Fibroblast of skin of right biceps (primary cell): ENCODE measurements at places on chromosomes 16 and 17.
A peak's percentile ranks its signal among the peaks of the same experiment; 100 is the strongest.

- peak; percentile 75 for DNase-seq
Observed at GRCh38 chr17:70184770-70185169, 15.4 kb downstream of the KCNJ2 start.

GRCh38 chr16:69443927-69444631 is 19.7 kb downstream of the CYB5B start:
- DNase-seq, result peak; percentile 31

DNA sequence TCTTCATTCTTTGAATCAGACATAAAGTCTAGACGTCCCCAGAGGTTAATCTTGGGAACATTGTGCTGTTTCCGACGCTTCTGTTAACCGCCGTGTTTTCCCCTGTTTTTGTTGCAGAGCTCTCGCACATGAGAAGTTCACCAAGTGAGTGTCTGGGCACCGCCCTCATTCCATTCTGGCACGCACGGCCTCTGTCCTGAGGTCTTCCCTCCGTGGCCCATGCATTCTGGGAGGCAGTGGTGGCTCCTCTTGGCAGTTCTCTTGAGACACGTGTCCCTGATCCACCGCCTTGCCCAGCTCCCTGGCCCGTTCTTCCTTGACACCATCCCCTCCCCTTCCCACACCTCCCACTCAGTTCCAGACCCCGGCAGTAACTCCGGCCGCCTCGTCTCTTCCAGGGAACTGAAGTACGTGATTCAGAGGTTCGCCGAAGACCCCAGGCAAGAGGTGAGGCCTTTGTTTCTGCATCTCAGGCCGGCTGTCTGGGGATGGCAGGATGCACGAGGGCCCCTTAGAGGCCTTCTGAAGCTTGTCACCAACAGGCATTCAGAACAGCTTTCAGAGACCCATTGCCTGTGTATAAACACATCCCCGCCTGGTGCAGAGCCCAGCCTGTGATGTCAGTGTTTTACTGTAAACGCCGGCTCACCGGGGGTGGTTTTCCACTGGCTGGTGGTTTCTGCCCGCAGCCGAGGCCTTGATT is 85.9 kb upstream of the PLCG2 start:
- no peak for DNase-seq

DNA sequence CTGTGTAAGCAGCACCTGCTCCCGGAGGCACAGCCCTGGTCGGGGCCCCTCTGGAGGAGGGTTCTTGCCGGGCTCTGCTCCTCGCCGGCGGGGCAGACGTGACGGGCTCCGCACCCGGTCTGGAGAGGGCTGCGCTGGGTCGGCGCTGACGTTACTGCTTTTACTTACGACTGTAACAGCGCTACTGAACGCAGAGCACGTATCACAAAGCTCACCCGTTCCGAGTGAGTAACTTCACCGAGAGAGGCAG is 1.3 kb upstream of the RAB40C start:
- peak; percentile 58 for DNase-seq

- no peak for DNase-seq
Observed at GRCh38 chr17:10815319-10815718, 11.4 kb upstream of the TMEM238L start.

DNA sequence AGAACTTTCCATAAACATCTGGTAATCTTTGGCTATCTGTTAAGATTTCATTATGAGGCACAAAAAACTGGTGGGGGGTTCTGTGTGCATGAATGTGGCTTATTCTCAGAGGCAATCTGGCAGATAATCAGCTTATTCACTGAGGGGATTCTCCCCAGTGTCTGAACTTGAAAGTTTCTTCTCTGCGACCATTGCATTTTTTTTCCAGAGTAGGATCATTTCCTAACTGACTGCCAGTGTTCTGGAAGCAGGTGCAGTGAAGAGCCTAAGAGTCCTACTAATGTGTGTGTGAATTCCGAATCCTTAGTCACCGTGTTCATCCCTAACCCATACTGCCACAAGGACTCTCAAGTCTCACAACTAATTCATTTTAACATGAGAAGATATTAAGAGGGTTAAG is 64.9 kb upstream of the LRRC37A3 start:
- no peak for DNase-seq

DNA sequence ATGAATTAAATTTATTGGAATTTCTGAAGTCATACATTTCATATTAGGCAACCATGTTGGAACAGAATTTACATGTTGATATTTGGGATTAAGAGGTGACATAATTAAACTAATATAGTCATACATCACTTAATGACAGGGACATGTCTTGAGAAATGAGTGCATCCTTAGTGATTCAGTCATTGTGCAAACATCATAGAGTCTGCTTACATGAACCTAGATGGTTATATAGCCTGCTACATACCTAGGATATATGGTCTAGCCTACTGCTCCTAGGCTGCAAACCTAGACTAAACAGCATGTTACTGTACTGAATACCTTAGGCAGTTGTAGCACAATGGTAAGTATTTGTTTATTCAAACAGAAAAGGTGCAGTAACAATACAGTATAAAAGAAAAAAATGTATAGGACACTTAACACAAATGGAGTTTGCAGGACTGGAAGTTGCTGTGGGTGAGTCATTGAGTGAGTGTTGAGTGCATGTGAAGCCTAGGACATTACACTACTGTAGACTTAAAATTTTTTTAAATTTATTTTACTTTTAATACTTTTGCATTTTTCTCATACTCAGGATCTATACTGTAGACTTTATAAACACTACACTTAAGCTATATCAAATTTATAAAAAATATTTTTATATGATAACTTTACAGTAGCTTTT is 85.6 kb downstream of the OMG start:
- DNase-seq, result peak; percentile 40

DNA sequence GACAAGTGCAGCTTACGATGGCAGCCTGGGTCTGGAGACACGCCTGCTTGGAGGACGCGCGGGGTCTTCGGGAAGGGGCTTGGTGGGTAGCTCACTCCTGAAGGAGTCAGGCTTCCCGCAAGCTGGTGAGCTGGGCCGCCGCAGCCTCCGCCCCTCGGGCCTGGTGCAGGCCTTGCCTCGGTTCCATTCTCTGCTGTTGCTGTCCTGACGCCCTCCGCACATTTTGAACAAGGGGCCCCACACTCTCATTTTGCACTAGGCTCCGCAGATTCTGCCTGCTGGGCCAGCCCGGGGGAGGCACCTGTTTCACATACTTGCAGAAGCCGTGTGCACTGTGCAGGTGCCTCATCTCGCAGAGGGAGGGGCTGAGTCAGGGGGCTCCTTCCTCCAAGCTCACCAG is 31.9 kb upstream of the CBX4 start:
- no peak for DNase-seq

GRCh38 chr17:69717819-69718218 is 303.3 kb downstream of the MAP2K6 start:
- no peak for DNase-seq

GRCh38 chr16:89123831-89124100 is 30.1 kb downstream of the ACSF3 start:
- DNase-seq, result no peak
